ENCODE measurements at places on chromosomes 2 and 18.
A peak's percentile ranks its signal among the peaks of the same experiment; 100 is the strongest.

GRCh38 chr2:147342329-147342728, 502.5 kb upstream of the ACVR2A start:
- no peak for DNase-seq

GRCh38 chr2:144461308-144461766, 58.6 kb downstream of the ZEB2 start:
- no peak for DNase-seq

- DNase-seq = no peak
Measured at GRCh38 chr2:158740127-158740526, 55.0 kb upstream of the DAPL1 start.

GRCh38 chr18:57627488-57627887, 5.9 kb upstream of the NARS1 start:
- DNase-seq = no peak

GRCh38 chr2:41922177-41922576, 125.6 kb upstream of the PKDCC start:
- DNase-seq = no peak

DNA sequence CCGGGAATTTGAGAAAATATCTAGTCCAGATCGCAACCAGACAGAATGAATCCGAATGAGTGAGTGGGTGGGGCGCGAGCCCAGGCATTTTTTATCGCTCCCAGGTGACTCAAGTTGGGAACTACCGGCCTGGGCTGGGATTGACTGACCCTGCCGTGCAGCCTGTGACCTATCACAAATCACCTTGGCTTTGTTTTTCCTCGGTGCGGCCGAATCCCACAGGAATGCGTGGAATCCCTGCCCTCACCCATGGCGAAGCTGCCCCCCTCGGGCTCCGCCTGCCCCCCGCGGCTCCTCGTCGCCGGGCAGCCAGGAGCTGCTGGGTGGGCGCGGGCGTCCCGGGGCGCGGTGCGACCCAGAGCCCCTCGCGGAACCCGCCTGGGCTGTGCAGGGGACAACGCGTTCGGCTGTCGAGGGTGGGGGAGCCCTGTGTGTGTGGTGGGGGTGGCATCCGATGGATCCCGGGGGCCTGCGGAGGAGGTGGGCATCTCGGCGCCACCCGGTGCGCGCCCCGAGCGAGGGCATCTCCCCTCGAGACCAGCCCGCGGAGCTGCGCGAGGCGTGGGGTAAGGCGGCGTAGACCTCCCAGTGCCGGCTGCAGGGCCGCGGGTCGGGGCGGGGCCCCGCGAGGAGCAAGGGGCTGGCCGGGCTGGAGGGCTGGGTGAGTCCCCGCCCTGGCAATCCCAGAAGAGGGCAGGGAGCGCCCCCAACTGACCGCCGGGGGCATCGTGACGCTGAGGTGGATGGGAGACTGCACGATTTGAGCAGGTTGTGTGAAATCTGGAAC, 16.5 kb downstream of the B3GNT7 start:
- DNase-seq = peak; percentile 69

DNA sequence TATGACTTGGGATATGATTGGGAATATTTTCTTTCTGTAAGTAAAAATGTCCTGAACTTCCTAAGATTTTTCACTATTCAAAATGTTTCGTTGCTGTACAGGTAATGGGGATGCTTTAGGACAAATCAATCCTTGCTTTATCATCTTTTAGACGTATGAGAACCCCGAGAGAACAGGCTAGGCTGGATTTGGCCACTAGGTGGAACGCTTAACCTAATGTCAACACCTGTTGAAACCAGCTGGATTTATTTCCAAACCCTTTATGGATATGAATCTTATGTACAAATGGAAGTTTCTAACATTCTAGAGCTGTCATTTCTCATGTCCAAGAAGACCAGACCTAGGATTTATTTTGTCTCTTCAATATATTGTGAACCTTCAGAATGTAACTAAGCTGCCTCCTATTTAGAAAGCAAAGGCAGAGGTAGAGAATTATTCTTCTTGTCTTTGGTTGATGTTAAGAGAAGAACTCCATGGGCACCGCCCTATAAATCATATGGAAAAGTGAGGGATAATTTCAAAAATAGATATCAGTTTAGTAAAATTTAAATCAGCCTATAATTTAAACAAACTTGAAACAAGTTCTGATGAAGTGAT, 96.7 kb downstream of the PMAIP1 start:
- DNase-seq = peak; percentile 6

DNA sequence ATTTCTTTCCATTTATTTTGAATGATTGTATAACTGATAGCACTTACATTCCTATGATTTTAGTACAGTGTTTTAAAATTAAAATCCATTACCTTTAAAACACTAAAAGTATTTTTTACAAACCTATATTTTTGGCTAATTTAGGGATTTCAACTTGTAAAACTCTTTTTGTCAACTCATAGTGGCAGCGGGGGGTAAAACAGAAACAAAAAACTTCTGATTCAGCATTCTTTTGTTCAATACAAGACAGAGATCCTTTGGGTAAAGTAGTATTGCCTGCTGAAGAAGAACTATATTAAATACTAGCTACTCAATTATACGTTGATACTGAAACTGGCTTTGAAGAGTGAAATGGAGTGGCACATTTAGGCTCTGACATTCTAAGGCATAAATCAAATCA, 437.4 kb upstream of the CDH19 start:
- no peak for DNase-seq

GRCh38 chr2:221524158-221524557, 47.9 kb downstream of the EPHA4 start:
- no peak for DNase-seq

DNA sequence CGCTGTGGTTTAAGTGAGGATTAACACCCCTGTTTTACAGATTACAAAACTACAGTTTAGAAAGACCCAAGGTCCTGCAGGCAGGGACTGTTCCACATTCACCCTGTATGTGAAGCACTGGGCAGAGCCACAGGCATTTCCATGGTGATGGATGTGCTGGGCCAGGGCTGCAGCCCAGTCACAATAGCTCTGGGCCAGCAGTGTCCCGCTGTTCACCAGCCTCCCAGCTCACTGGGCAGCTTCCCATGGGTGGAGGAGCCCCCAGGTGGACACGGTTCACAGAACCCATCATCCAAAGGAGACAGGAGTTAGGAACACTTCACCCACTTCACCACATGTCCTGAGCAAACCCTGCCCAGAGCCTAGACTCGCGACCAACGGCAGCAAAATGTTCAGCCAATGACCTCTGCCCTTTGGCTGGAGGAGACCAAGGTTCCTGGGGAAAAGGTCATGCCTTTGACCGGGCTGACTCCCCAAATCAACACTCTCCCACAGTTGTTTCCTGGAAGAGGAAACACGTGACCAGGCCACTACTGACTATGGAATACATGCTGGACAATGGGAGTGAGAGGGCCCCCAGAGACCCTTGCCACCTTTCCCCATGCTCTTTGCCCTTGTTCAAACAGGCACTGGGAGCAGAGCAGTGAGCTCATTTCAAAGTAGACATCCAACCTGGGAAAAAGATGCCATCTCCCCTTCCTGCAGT, 28.0 kb upstream of the SLC35F6 start:
- no peak for DNase-seq

GRCh38 chr2:222470802-222471468, 46.6 kb downstream of the SGPP2 start:
- DNase-seq = no peak

GRCh38 chr2:9103663-9104277, 100.3 kb upstream of the MBOAT2 start:
- no peak for DNase-seq

DNA sequence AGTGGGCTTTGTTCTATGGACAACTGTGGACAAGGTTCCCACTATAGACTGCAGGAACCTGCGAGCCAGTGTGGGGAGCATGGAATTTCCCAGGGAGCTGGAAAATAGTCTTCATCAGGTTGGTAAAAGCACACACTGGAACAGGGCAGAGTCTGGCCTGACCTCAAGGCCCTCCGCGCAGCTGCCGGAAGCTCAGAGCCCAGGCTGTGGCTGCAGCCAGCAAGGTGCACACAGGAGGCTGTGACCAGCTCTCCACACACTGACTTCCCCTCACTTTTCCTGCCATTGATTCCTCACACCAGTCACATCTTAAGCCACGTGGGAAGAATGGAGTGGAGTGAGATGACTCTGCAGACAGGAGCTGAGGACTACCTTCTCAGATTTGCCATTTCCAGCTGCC, 19.1 kb downstream of the MAL start:
- DNase-seq = no peak

DNA sequence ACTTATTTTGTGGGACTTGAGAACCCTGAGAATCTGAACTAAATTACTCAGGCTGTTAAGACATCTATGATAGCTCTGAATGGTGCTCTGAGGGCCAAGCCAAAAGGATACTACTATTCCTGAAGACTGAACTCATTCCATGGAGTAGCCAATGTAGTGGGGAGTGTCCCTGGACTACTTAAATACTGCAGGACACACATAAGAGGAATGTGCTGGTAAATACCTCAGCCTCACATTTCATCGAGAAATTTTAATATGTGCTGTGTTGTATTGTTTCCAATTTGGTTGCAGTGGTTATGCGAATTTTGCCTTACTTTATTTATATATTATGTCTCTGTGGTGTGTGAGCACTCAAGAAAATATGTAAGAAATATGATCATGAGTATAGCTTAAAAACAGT, 264.4 kb upstream of the FIGN start:
- no peak for DNase-seq

DNA sequence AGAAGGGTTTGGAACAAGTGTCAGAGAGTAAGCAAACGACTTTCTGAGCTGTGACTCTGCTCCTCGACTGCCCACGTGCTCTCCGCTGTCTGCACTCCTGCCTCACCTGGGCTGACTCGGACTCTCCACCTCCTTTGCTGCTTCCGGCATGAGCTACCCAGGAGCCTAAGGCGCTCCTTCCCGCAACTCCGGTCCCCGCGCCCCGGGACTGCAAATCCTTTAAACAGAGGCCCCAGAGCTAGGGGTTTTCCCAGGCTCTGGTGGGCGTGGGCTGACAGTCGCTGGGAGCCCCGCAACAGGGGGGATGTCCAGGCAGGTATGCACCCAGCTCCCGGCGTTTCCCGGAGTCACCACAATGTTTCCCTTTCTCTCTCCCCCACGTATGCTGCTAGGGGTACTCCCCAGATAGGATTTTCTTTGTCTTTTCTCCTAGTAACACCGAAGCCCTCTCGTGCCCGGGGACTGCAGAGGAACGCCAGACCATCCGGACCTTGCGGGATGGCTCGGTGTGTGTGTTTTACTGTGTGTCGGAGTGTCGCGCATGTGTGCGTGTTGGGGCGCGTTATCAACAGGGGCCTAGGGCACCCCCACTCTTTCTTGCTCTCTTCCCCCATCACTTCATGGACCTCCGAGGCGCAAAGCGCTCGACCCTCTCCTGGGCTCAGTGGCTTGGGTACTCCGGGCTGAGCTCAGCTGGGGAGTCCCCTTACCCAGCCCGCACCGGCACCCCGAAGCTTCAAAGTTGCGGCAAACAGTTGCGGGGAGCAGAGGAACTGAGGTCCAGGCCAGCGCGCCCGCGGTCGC, 691 bp upstream of the THSD7B start:
- DNase-seq = no peak

GRCh38 chr2:141015341-141016047, 1115.3 kb downstream of the LRP1B start:
- DNase-seq = no peak

DNA sequence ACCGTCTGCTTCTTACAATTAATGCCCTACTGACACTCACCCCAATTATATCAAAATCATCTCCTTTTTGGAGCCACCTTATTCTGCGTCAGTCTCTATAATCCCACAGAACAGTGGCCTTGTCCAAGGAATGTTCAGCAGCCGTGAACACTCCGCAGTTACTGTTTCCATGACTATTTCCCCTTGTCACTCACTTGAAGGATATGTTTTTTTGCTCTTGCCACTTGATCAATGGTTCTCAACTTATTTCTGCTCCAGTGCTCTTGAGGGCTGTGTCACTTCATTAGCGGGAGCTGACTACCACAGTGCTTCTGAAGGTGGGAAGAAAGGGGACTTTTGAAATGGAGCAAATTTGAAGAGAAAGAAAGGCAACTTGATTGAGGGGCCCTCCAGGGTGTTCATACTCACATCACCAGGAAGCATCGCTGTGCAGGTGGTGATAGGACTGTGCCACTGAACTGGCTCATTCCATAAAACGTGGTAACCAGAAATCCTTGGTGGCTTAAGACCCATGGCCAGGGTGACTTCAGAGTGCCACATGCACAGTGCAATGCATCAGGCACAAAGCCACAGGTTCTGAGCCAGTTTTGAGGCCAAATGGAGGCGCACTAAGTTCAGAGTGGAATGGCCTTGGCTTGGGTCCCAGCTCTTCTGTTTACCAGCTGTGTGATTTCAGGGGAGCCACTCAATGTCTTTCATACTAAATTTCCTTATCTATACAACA, 320.6 kb upstream of the RAB12 start:
- no peak for DNase-seq

GRCh38 chr2:138794724-138795123, 14.5 kb upstream of the NXPH2 start:
- no peak for DNase-seq

DNA sequence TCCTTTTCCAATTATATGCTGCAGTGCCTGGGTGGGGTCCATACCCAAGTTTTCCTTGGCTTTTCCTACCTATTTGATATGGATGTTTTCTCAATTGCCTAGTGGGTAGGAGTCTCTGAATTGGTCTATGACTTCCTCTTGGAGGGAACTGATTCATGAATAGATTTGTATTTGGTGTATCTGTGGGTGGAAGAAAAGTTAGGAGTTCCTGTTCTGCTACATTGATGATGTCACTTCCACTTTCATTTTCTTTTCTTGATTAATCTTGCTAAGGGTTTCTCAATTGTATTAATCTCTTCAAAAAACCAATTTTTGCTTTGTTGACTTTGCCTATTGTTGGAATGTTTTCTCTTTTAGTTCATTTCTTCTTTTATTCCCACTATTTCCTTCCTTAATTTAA, 37.4 kb upstream of the SLC9A2 start:
- DNase-seq = no peak

- no peak for DNase-seq
Measured at GRCh38 chr2:128988967-128989366, 670.3 kb upstream of the HS6ST1 start.

DNA sequence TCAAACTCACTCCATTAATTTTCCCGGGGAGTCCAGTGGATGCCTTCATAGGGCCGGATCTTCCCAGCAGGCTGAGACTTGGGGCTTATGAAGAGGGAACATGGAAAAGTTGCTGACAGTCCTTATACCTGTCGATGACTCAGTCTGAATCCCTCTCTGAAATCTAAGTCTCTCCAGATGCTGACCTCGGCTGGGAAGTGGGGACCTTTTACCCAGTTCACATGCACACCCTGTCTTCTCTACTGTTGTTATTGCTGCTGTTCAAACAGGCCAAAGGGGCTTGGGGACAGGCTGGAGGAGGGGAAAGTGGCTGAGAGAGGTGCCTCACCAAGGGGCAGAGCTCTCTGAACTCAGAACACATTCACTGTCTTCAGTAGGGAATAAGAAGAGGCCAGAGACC, 4.1 kb upstream of the TNP1 start:
- no peak for DNase-seq
